ENCODE measurements at places on chromosomes 16 and 17.
A peak's percentile ranks its signal among the peaks of the same experiment; 100 is the strongest.

DNA sequence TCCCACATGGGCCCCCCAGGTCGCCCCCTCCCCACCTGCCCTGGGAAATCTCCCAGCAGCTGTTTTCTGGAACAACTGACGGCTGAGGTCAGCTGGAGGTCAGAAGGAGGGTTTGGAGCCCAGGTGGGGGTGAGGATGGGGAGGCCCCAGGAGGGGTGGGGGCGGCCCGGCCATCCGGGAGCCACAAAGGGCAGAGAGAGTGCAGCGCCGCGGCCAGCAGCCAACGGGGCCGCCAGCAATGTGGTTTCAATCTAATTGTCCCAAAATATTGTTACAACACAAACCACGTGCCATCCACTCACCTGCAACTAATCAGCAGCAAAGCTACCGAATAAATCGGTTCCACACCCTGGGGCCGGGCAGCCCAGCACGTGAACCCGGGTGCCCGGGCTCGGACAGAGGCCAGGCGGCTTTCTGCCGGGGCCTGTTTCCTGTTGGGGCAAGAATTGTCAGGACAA, 28.3 kb upstream of the SLC38A10 start:
- no peak for DNase-seq

GRCh38 chr17:17774009-17774881, 62.5 kb downstream of the SREBF1 start:
- no peak for DNase-seq

GRCh38 chr16:11585460-11586377, 1.0 kb downstream of the LITAF start:
- peak; percentile 56 for DNase-seq

- no peak for DNase-seq
These were observed 689.2 kb downstream of the WWOX start for GRCh38 chr16:78788696-78789095.

DNA sequence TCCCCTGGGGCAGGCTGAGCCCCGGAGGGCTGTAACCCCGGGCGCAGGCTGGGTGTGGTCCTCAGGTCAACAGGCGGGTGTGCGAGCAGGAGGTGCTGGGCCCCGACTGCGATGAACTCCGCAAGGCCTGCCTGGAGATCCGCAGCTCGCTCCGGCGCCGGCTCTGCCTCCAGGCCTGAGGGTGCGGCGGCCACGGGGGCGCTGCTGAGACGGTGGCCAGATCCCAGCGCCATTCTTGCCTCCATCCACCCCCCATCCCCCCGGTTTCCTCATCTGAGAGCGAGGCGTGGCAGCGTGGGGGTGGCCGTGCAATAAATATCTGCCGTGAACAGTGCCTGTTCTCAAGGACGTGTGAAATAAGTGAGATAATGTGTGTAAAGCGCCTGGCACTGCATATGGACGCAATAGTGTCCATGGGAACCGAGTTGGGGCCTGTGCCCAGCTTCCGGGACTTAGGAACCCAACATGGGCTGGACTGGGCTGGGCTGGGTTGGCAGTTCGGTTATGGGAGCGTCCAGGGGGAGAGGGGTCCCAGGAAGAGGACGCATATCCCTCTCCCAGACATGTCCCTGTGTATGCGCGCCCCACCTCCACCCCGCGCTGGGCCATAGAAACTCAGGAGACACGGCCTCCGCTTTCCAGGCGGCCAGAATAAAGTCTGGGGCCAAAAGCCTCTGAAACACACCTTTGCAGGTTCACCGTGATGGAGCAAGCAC, 15.0 kb downstream of the ZNF213 start:
- DNase-seq: peak; percentile 83

DNA sequence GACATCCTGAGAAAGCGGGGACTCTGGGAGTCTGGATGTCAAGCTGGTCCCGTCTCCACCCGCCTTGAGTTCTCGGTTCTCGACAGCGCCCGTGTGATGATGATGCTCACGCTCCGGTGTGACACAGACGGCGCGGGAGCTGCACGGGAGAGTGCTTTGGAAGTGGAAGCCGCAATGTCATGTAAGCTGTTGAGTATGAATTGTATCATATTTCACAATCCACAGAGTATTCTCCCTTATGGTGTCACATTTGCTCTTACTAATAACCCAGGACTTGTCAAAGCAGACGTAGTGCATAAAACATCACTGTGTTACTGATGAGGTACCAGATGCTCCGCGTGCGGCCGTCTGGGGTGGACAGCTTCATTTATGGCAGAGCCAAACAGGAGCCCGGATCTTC, 217.5 kb upstream of the CHMP6 start:
- no peak for DNase-seq

- DNase-seq: no peak
These were observed 56.5 kb downstream of the DNAH2 start for GRCh38 chr17:7774055-7774521.

- no peak for DNase-seq
These were observed 20.3 kb downstream of the SMG6 start for GRCh38 chr17:2283302-2283701.

DNA sequence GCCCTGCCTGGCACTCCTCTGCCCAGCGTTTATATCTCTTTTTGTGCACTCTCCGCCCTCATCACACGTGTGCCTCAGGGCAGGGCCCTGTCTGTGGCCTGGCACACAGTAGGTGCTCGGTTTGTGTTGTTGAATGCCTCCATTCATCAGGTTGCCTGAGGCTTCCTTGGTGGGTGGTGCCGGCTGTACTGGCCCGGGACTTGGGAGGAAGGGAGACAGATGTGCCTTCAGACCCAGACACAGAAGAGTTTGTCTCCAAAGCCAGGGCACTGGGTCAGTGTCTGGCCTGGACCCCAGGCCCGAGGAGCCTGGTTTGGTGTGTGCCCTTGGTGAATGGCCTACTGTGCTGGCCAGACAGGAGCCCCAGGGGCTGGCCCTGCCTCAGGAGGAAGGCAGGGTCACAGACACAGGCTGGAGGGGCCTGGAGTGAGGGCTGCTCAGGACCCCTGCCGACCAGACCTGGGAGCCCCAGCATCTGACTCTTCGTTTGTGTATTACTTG, 71.6 kb downstream of the RAI1 start:
- DNase-seq: no peak

DNA sequence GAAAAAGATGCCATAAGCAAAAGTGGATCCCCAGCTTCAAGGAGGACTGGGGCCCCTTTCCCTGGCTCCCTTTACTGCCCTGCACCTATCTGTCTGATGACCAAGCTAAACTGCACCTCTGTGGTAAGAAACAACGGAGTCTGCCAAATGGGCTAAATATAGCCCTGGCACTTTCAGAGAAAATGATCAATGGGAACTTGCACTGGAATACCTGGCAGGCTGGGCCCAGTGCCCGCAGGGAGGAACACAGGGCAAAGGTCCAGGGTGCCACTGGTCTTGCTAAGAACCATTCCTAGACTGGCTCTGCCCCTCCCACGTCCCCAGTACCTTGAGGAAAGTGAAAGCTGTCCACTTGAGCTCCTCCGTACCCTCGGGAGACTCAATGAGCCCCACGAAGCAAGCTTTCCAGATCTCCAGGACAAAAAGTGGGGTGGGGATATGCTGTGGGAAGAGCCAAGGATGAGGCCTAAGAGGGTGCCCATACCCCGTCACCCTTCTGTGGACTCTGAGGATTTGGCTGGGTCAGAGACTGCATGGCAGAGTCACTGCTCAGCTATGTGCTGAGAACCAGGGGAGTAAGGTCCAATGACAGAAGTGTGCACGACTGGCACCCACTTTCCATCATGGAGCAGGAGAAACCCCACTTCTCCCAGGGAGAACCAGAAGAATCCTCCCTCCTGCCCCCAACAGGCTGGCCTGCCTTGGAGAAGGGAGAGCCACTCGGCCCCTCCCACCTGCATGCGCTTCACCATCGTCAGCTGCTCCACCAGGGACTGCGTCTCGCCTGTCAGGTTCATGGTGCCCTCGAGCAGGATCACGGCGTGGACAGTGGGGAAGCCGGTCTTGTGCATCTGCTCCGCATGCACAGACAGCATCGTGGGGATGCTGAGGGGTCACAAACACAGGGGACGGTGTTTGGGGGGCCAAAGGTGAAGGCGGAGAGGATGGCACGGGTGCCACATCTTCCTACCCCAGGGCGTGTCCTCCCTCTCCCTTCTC, 17.4 kb downstream of the CSF3 start:
- DNase-seq: no peak

DNA sequence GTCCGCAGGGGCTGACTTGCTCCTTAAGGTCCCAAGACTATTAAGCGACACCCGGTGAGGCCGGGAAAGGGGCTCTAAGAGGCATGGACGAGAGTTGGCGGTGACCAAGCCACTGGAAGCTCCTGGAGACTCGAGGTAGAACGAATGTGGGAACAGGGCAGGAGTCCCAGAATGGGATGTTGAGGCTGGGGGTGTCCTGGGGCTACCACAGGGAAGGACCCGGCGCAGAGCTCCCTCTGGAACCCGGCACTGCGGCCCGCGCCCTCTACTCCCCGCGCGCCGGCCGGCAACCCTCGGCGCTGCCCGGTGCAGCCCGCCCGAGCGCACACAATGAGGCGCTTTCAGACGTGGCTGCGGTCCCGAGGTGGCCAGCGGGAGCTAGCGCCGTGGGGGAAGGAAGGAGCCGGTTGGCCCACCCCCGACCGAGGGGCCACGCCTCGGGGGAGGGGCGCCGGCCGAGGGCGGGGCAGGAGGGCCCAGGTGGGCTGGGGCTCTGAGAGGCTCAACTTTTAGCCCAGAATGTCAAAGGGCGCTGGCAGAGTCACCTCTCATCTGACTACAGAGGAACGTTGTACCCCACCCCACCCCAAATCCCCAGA, at the start of gene CHST6:
Gene CHST6 (minus strand): TSS at position 366 of the 599 bp plus-strand sequence. CDS start 15,613 bp downstream, outside the sequence.
- DNase-seq: no peak

DNA sequence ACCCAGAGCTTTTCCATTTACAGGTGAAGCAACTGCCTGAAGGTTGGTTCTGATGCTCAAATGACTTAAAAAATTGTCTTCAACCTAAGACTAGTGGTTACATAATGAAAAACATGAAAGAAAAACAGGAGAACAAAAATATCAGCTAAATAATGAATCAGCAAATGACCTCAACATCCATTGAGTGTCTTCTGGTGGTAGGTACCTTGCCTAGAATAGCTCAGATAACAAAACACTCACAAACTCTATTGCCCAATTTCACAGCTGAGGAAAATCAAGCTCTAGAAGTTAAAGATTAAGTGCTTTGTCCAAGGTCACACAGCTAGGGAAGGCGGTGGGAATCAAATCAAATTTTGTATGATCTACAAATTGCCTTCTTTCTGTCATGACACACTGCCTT, 304.6 kb upstream of the CDH11 start:
- DNase-seq: no peak

- DNase-seq: peak; percentile 87
These were observed at the start of gene USP10 for GRCh38 chr16:84699712-84700445. TSS of gene USP10 (plus strand) at chr16:84700000. CDS start at chr16:84700091, 91 bp downstream.

DNA sequence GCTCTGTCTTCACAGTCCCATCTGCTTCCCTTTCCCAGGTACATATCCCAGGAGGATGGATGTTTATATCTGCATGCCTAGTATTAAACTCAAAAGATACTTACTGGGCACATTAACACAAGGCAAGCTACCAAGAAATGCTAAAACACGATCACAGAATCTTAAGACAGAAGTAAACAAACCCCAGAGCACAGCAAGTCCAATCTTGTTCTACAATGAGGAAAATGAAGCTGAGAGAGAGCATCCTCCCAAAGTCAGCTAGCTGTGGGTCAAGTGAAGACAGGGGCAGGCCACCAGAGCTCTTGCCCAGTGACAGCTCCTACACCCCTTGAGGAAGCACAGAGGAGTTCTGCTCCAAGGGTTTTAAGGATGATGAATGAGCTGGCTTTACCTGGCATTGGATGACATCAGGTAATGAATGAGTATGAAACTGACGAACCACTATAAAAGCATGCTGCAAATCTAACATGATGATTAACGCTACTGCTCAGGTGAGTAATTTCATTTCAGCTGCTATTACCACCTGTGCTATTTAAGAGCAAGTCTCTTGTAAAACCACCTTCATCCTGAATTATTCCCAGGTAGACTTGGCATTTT, 20.3 kb downstream of the XPO6 start:
- DNase-seq: no peak

DNA sequence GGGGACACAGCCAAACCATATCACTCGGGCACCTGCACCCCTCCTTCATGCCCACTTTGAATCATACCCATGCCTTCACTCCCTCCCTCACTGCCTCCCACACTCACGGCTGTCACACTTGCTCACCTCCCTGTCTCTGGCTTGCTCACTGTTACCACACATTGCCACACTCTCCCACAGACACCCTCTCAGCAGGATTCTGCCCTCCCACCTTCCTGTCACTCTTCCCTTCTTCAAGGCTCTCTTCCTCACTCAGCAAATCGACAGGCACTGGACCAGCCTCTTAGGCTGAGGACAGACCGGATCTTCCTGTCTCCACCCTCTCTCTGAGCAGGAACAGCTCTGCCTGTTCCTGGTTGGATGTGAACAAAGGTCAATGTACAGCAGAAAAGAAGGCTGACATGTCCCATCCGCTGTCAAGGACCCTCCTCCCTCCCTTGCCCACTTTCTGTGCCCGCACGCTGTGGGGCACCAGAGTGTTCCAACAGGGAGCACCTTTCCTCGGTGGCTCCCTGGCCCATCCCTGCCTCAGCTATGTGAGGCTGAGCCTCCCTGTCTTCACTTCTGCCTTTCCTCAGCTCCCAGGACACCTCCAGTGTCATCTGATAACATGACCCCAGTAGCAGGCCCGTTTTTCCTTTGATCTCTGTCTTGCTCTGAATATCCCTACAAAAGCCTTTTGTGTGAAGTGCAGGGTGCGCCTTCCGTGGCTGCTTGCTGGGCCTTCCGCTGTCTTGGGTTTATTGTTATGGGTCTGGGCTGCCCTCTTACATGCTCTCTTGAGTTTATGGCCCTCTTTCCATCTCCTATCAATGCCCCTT, 47.0 kb downstream of the CCDC182 start:
- DNase-seq: no peak

DNA sequence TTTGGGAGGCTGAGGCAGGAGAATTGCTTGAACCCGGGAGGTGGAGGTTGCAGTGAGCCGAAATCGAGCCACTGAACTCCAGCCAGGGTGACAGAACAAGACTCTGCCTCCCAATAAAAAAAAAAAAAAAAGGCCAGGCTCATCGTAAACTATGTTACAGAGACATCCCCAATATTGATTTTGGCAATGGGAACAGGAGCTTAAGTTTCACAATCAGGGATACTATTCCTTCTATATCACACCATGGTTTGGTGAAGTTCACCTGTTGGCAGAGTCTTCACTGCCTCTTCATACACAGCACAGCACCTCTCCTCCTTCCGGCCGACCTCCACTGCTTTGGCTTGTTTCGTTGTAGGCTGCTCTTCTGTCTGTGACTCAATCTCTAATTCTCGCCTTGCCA, 21.2 kb downstream of the UTP6 start:
- DNase-seq: no peak
